Prostate gland (tissue), 2 donors: ENCODE measurements at places on chromosomes 11 and 22.

- peak; percentile 64 for DNase-seq
These were observed 106.4 kb upstream of the SESN3 start for GRCh38 chr11:95337175-95337957.

DNA sequence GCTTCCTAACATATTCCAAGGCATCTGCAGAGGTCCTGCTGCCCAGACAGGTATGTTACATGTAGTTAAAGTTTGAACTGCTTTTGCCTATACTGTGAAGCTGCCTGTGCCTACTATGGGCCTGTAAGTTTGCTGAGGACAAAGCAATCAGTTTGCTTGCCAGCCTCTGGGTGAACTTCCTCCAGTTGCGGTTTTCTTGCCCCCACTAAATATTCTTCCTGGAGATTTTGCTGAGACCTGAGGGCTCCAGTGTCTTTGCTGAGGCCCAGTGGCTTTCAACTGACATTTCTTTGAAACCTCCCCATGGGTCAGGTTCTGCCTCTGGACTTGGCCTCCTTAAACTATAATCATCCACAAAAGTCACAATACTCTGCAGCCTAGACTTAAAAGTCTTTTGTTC lies 29.6 kb upstream of the MMP20 start:
- no peak for DNase-seq

DNA sequence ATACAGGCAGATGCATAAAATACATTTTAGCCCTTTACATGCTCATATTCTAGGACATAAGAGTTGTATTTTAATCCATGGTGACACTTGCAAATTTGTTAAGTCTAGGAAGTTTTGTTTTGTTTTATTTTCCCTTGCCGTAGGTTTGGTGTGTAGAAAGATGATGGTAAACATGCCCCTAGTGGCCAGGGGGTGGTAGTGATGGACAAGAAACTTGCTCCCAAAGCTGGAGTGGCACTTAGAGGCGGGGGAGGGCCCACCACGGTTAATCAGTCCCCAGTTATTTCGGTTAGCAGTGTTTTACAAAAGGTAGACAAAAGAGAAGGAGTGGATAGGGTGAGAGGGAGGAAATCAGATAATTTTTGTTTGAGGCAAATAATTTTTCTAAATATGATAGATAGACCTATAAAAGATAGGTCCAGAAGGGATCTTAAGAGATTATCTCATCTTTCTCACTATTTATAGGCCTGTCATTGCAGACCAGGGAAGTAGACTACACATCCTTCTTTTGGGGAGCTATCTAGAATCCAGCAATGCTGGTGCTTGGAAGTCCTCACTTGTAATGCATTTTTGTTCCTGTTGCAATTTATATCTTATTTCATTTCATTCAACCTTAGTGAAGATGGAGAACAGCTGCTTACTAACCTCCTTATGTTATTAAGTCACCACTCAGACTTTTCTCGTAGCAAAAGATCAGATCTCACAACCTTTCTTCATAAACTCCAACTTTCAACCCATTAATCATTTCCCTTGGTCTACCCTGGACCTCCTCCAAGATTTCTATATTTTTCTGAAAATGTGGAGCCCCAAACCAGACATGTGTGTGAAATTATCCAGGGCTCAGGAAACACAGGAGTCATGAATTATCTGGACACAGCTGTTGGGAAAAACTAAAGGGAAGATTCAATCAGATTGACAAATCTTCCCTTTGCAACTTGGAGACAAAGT lies 5.9 kb upstream of the BDNF start:
- DNase-seq = no peak

DNA sequence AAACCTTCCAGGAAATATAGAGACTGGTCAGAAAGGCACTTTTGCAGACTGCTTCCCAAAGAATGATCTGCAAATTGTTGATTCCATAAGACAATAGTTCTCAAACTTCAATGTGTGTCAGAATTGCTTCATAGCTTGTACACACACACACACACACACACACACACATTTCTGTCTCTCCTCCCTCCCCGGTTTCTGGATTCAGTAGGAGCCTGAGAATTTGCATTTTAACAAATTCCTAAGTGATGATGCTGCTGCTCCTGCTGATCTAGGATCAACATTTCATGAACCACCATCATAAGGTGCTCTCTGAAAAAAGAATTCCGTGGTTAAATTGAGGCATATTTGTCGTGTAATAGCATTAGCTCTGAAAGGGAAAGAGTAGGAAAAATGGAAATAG lies 35.3 kb upstream of the FZD4 start:
- DNase-seq = no peak

DNA sequence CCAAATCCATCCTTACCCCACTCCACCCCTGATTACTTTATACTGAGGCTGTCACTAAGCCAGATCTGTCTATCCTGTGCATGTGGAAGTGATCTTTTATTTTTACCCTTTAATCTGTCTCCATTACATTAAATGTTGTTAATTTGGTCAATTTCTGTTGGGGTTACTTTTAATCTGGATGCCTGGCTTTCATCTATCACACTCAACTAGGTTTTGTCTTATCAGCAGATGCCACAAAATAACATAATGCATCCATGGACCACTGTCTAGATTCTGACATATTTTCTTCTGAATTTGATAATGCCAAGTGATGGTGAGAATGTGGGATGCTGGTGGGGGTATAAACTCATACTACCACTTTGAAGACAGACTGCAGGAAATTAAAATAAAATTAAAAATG lies 108.4 kb downstream of the FDX1 start:
- DNase-seq = no peak

DNA sequence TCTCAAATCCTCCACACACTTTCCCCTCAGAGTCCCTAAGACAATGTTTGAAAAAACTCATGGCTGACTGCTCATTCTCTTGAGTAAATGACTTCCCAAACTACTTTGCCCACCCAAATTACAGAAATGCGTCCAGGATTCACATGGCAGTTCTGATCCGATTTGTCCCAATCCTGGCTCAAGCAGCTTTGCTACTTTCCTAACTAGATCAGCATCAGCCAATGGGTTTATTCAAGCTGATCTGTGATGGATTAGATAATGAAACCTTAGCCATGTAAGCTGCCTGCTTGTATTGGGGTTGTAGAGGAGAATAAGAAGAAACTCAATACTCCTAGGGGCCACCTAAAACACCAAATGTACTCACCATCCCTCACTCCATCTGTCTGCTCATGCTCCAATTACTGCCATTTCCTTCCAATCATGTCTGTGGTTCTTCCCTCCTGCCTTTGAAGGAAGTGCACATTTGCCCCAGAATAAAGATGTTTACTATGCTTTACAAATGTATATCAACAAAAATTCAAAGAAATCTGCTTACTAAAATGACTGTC lies 6.9 kb downstream of the RBFOX2 start:
- DNase-seq = no peak

GRCh38 chr22:42317008-42317407 lies 46.6 kb upstream of the TCF20 start:
- peak; percentile 51 for DNase-seq

GRCh38 chr11:64119700-64120099 lies 46.2 kb downstream of the MACROD1 start:
- DNase-seq = no peak
